ENCODE measurements at places on chromosomes 3 and 15. TPM values are rescaled to one million over a fixed set of nuclear protein-coding genes. Genes with fewer than 3 reads are reported as not detected.

Gene ZIC1
- 0.07 TPM for total RNA-seq

Gene NTRK3
- 21.7 TPM for total RNA-seq

Gene RABL3
- 15.6 TPM for total RNA-seq

Gene SRGAP3
- total RNA-seq = 0.77 TPM

Gene EPHB1
- total RNA-seq = 0.16 TPM

Data from A549 treated with RU486 at 1 μM for 4 hours (cell line).